ENCODE measurements at places on chromosomes 7 and 10. TPM values are rescaled to one million over a fixed set of nuclear protein-coding genes. Genes with fewer than 3 reads are reported as not detected.
A peak's percentile ranks its signal among the peaks of the same experiment; 100 is the strongest.

- DNase-seq = no peak
Observed at GRCh38 chr10:4395731-4396130, 430.3 kb upstream of the AKR1E2 start.

DNA sequence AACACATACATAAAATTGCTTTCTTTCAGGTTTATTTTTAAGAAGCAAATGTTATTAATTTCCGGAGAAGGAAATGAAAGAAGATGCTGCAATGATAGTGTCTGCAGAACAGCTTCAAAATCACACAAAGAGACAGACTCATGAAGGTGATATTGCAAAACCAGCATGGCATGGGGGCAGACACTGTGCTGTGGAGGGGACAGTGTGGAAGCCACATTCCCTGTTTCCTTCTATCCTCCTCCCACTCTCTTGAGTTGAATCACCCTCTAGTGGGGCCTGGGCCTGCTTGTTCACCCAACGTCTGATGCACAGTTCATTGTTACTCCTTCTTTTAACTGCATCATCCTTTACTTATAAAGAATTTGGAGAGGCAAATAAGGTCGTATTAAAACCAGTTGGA lies 104.0 kb upstream of the INSIG1 start:
- no peak for DNase-seq

- DNase-seq = no peak
Observed at GRCh38 chr10:121002586-121003205, 151.5 kb downstream of the WDR11 start.

DNA sequence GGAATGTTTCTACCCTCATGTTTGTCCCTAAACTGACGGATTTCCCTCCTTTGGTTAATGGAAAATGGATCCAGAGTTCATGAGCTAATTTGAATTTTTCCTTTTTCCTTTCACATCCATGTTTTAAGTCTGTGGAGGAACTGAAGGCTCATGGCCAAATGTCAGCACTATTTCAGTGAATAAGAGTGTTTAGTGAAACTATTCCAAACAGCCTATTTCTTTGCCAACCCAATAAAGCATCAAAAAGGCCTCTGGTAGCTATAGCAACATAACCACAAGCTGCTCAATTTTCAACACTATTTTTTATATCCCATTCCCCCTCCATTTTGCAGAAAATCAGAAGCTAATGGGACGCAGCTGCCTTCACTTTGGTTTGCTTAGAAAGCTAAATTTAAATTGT lies 1454.1 kb downstream of the GATA3 start:
- no peak for DNase-seq

DNA sequence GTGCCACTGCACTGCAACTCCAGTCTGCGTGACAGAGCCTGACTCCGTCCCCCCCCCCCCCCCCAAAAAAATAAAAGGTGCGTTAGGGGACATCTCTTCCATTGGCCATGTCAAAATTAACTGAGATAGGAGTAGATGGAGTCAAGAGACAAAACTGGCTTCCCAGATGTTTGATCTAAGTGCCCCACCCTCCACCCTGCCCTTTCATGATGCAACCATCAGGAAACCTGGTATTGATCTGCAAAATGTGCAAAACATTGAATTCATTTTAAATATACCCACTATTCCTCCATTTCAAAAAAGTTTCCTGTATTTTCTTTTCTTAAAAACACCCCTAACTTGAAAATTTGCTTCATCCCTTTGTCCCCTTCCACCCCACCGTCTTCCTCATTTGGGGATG lies 17.5 kb downstream of the ARID5B start:
- no peak for DNase-seq

- DNase-seq = no peak
Observed at GRCh38 chr7:153566324-153566723, 485.9 kb upstream of the DPP6 start.

DNA sequence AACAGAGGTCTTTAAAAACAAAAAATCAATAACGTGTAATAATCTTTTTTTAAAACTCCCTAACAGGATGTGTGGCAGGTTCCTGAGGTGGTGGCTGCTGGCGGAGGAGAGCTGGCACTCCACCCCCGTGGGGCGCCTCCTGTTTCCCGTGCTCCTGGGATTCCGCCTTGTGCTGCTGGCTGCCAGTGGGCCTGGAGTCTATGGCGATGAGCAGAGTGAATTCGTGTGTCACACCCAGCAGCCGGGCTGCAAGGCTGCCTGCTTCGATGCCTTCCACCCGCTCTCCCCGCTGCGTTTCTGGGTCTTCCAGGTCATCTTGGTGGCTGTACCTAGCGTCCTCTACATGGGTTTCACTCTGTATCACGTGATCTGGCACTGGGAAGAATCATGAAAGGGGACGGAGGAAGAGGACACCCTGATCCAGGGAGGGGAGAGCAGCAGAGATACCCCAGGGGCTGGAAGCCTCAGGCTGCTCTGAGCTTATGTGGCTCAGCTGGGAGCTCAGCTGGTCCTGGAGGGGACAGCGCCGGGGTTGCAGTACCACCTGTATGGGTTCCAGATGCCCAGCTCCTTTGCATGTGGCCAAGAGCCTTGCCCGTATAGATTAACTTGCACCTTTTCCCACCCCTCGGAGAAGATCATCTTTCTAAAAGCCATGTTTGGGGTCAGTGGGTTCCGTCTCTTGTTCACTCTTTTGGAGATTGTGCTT lies 16.7 kb upstream of the AZGP1 start:
- no peak for DNase-seq

DNA sequence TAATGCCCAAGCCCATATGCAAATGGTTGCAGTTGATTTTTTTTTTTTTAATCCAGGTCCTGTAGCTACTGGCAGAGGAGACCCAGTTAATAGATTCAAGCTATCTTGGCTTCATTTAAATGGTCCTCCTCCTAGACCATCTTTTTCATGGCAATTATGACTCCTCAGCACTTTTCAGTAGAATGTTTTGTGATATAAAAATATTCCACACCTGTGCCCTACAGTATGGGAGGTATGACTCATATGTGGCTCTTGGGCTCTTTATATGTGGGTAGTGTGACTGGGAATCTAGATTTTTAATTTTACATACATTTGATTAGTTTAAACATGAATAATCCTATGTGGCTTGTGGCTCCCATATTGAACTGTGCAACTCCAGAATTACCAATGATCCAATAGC lies 80.1 kb downstream of the ITGB1 start:
- DNase-seq = no peak

- DNase-seq = no peak
Observed at GRCh38 chr10:98270073-98270740, 2.2 kb upstream of the LOXL4 start.

GRCh38 chr7:131225619-131226513 lies 101.8 kb upstream of the MKLN1 start:
- DNase-seq = peak; percentile 14

- peak; percentile 59 for DNase-seq
Observed at GRCh38 chr7:158097453-158098124, 490.0 kb downstream of the PTPRN2 start.

- no peak for DNase-seq
Observed at GRCh38 chr10:13165177-13165576, 3.8 kb downstream of the MCM10 start.

GRCh38 chr10:42896735-42897134 lies 114.1 kb downstream of the BMS1 start:
- DNase-seq = no peak

DNA sequence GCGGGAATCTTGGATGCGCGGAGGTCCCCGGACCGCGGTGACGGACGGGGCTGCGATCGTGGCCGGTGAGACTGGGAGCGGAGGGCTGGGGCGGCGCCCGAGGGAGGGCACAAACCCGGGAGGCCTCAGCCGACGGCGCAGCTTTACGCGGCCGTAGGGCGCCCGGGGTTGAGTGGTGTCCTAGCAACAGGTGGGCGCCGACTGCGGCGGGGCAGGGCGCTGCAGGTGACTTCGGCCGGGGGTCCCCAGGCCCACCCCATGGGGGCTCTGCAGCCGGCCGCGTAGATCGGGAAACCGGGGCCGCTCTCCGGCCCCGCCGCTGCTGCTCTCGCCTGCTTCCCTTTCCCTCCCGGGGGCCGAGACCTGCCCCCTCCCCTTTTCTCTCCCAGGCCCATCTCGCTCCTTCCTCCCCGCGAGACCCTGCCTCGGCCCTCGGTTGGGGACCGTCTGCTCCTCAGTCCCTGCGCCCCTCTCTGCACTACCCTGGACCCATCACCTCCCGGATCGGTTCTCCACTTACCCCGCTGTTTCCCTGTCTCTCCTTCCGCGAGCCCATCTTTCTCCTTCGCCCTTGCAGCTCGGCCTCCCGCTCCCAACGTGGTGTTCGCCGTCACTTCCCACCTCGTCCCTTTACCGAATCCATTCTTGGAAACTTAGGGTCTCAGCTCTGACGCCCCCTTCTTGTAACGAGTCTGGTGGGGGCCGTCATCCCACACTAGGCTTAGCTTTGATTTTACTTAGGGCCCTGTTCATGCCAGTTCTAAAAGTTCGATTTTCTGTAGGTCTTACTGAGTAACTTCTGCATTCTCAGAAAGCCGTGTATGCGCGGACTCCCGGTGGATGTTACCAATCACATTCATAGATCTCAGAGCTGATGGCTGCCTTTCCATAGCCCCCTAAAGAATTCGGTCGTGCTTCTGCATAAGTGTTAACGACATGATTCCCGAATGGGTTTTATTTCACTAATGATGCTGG lies 18.5 kb upstream of the ACBD5 start:
- no peak for DNase-seq

DNA sequence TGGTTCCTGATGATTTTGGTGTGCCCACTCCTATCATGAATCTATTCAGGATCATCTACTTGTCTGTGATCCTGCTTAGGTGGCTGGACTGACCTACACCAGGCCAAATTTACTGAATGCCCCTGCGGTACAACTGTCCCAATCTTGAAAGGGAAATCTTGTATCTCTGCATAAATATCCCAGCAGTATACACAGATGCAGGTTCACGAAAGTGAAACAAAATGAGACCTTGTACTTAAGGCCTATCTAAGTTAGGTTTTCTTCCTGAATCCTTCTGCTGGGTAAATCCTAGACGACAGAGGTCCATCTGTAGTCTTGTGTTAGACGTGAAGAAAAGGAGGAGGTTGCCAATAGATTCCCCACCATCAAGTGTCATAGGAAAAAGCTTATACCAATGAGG lies 85.5 kb upstream of the NOBOX start:
- DNase-seq = no peak

Gene CPED1
- total RNA-seq = 18.4 TPM

Gene EBLN1
- total RNA-seq = not detected

Gene CUBN
- 0.60 TPM for total RNA-seq

Gene ZNF248
- total RNA-seq = 8.8 TPM

Gene HOXA11
- 1.2 TPM for total RNA-seq

Gene SLC26A5
- not detected for total RNA-seq

Gene CALHM3
- total RNA-seq = 4.8 TPM

Gene HERC4
- 76.7 TPM for total RNA-seq

Gene PTPRN2
- 2.2 TPM for total RNA-seq

Gene PNLIPRP1
- total RNA-seq = not detected

Gene RASA4B
- 3.9 TPM for total RNA-seq

Gene INHBA
- total RNA-seq = 0.34 TPM

Gene NAMPT
- 54.9 TPM for total RNA-seq

Gene ODAD2
- total RNA-seq = 53.3 TPM

Gene INTS15
- total RNA-seq = 28.3 TPM

Gene CD36
- 0.05 TPM for total RNA-seq

Gene FOXI2
- not detected for total RNA-seq

Gene CYP3A4
- not detected for total RNA-seq

Measured in A172 (cell line).